ENCODE measurements at places on chromosomes 7 and 10.

DNA sequence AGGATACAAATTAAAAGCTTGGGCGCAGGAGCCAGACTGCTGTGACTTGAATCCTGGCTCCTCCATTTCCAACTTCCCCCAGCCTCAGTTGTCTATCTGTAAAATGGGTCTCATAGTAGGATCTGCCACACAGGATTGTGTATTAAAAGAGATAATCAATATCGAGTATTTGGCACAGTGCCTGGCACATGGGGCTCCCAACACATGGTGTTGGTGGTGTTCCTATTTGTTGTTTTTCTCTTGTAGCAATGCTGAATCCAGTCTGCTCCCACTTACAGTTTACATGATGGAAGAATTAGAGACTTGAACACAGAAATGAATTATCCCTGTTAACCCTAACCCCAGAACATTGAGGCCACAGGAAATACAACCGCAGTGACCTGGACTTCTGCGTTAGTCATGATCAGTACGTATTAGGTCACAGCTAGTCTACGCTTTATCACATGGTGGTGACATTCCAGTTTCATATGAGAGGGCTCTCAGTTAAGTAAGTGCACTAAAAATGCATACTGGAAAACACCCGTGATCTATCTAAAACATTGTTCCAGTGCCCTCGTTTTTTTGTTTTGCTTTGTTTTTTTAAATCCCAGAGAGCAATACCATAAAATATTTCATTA, 169.5 kb upstream of the KLF14 start:
- peak; percentile 93 for DNase-seq

DNA sequence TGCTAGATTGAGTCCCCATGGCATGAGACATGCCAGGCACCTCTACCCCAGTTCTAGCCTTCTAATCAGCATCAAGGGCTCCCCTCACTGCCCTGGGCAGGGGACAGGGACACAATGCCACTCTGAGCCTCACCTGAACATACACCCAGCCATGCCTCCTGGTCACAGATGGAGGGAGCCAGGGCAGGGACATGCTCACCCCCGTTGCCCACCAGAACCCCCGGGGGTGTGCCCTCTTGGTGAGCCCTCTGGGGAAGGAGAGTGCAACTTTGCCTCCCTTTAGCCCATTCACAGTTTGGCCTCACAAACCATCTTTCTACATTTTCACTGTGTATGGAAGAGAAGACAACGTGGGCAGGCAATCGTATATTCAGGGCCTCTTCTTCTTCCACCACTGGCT, 167.2 kb downstream of the LCOR start:
- no peak for DNase-seq

GRCh38 chr7:158705234-158705850, 738 bp upstream of the NCAPG2 start:
- DNase-seq = peak; percentile 27

- DNase-seq = peak; percentile 89
Measured at GRCh38 chr7:124784879-124785818, 19.6 kb upstream of the GPR37 start.

DNA sequence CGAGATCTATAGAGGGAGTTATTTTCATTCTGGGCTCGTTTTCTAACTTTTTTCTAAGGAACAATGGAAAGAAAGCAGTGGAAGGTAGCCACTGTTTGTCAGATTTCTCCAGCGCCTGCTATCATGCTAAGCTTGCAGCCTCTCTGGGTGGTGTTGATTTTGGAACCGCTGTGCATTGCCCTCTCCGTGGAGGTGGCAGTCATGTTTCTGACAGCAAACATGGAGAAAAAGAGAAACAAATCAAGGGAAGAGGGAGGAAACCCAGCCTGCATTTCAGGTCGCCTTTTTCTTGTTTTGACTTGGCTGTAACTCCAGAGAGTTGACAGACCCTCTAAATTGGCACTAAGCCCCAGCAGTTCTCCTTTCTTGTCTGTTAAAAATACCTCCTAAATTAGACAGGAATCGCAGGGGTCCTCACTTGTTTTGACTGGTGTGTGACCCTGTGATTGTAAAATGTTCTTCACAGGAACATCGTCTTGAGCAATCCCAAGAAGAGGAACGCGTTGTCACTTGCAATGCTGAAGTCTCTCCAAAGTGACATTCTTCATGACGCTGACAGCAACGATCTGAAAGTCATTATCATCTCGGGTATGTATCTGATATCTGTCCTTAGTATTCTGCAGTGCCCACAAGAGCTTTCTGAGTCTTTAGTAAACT, 4.8 kb downstream of the ECHDC3 start:
- DNase-seq = no peak

GRCh38 chr7:151888079-151889067, 11.5 kb upstream of the PRKAG2 start:
- DNase-seq = peak; percentile 48

DNA sequence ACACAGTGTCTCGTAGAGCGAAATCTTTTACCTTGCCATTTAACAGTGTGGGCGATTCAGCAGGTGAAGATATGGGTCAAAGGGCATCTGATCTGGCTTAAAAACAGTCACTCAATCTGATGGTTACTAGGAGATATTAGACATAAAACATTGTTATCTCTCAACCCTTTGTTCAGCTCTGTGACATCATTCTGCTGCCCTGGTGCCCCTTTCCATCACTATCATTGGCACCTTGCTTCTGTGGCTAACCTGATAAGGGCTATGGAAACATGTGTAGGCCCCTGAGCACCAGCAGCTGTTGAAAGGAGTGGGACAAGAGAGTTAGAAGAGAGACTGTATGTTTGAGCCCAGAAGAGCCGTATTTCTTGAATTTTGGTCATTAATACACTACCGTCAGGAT, 650.3 kb downstream of the PHTF2 start:
- DNase-seq = no peak

- DNase-seq = no peak
Measured at GRCh38 chr10:89091496-89091895, 100.9 kb downstream of the FAS start.

GRCh38 chr7:153193144-153193595, 433.6 kb downstream of the ACTR3B start:
- DNase-seq = peak; percentile 61

DNA sequence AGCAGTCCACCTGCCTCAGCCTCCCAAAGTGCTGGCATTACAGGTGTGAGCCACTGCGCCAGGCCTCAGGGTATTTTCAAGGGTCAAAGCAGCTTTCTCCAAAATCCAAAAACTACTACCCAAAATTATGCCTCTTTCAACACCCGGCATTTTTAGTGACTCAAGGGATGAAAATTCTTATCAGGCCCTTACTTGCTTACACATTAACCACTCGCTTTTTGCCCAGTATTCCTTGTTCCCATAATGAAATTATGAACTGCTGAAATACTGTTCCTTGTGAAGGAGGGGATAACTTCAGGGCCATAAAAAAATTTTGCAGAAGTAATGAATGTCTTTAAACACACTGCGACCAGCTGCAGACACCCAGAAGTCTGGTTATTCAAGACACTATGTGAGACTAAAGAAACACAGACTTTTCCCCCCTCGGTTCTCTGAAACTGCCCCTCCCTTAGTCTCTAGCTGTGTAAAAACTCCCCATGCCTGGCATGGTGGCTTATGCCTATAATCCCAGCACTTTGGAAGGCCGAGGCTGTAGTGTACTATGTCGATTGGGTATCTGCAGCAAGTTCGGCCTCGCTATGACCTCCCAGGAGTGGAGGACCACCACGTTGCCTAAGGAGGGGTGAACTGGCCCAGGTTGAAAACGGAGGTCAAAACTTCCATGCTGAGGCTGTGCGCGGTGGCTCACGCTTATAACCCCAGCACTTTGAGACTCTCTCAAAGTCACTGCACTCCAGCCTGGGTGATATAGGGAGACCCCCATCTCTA, 12.0 kb downstream of the FXYD4 start:
- DNase-seq = no peak

DNA sequence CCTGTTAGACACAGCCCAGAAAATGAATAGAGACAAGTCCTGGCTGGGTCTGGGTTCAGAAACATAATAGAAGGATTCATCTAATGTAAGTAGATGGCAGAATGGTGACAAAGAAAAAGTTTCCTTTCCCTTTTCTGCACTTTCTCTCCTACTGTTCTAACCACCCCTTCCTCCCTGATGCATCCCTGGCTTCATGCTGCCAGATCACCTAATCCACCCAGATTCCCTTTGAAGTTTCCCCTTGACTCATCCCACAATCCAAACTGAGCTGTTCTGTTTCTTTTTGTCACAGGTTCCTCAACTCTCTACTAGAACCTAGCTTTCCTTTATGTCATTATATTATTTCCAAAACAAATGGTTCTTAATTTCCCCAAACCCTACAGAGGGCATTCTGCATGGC, 1.1 kb upstream of the MACC1 start:
- no peak for DNase-seq

DNA sequence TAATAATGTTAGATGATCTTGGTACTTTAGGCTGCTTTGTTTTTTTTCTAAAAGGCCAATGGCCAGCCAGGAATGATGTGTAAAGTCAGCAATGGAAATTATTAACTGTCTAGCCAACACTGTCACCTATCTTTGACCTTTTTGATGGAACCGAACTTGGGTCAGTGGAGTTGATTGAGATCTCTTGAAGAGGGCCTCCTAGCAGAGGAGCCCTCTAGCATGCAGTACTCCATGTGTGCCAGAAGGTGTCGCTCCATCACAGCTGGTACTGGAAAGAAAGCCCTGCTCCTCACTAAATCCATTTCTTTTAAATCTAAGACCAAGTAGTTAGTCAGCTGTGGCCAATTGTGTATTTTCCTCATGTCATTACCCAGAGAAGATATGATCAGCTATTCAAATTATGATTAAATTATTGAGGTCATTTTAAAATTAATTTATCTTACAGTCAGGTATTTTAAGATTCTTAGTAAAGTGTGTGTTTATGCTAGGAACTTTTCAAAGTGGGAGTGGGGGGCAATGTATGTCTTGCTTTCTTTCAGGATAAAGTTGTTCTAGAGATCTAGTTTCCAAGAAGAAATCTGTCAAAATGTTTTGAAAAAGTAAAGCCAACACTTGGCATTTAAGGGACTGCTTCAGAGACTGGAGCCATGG, 33.1 kb upstream of the CROT start:
- peak; percentile 80 for DNase-seq

GRCh38 chr7:85341973-85342372, 155.1 kb upstream of the SEMA3D start:
- DNase-seq = no peak

- no peak for DNase-seq
Measured at GRCh38 chr10:43227911-43228782, 38.7 kb downstream of the RASGEF1A start.

GRCh38 chr10:101896225-101896877, 52.8 kb upstream of the KCNIP2 start:
- DNase-seq = no peak

DNA sequence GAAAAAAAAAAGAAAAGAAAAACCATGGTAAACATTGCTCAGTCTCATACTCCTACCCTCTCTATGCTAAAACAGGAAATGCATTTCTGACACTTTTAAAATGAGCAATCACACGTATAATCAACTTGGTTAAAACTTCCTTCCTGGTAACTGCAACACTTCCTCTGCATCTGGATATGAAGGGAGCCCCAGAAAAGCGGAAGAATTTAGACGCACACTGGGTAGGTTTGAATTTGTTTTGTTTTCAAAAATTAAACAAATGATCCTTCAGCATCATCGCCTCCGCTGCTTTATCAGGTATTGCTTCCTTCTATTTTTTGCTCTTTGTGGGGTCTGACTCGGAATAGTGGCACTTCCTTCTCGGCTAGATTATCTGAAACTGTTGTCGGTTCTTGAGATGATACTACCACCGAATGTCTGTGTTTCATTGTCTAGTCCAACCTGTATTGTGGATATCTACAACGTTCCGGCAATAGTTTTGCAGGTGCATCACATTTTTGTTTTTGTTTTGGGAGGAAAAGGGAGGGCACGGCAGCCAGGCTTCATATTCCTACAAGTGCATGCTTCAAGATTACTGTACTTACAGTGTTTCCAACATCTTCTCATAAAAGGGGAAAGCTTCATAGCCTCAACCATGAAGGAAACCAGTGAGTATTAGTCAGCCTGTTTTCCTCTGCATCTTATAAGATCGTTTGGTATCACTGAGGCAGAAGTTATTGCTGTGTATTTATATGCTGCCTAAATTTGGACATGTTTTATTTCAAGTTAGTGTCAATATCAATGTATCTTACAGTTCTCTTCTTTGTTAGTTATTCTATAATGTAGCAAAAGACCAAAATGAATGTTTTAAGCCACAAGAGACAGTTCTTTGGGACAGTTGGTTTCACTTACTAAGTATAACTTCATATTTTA, at the start of gene PIK3CG:
Gene PIK3CG (plus strand): TSS at position 153 of the 912 bp plus-strand sequence. CDS start 2,280 bp downstream, outside the sequence.
- no peak for DNase-seq

GRCh38 chr10:6473901-6474370, 106.1 kb downstream of the PRKCQ start:
- DNase-seq = no peak

DNA sequence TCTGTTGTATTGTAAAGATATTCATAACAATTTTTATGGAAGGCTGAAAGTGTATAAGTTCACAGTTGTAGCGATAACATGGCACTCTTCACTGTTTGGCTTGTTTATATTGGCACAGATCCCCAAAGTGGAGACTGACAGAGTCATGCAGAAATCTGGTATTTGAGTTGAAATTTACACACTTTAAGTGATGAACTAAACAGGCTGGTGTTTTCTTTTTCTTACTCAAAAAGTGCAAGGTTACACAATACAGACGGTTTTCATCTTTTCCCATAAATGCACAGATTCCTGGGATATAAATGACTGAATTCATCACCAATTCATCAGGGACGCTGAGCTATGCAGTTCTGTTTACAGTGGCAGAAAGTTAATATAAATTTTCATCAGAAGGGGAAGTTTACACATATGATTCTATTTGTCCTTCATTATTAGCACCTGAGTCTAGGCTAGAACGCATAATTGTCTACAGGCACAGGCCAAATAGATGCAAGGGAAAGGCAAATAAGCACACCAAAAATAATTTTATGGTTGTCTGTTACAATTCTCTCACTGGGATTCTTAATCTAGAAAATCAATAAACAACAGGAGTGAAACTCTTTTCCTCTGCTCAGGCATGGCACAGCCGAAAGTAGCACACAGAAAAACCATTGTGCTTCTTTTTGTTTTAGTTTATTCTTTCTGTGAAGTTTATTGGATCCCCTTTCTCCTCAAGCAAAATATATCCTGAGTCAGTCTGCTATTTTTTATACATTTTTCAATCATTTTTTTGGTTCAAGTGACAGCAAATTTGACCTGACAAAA, 88.0 kb downstream of the FOXP2 start:
- DNase-seq = peak; percentile 82

GRCh38 chr10:14389981-14390590, 59.4 kb upstream of the FRMD4A start:
- no peak for DNase-seq

DNA sequence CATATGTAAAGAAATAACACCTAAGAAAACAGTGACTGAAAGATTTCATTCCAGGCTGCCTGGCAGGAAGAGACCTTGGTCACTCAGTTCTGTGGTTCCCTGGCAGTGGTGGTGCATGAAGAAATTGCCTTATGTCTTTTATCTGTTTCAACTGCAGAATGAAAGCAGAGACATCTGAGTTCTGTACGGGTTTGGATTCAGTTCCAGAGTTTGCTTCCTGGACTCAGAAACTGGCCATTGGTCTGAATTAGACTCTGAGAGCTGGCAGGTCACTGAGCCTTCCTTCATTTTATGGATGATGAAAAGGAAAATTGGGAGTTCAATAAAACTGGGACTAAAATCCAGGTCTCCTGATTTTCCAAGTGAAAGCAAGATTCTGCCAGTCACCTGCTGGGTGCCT, 428.9 kb upstream of the AUTS2 start:
- DNase-seq = no peak
